ENCODE measurements at places on chromosomes 4 and X.
A peak's percentile ranks its signal among the peaks of the same experiment; 100 is the strongest.

- DNase-seq: no peak
These were observed 106.5 kb downstream of the EFNB1 start for GRCh38 chrX:68935362-68935761.

GRCh38 chr4:123672987-123673386 lies 276.4 kb downstream of the SPRY1 start:
- no peak for DNase-seq

- DNase-seq: no peak
These were observed 1.2 kb upstream of the FSTL5 start for GRCh38 chr4:162164906-162165510.

DNA sequence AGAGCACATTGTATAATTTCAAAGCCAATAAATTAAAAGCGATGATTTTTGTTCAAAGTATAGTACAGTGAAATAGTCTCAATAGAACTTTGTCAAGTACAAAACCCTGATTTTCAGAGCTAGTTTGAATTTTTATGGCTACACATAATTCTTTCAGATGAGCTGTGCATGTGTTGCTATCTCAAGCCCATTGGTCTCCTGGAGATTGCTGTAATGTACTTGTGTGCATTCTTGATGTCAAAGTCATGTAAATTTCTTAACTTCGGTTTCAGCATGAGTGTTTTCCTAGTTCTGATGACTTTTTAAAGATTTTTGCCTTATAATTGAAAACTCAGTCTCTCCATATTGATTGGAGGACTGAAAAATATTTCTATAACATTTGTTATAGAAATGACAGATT lies 200.8 kb downstream of the CEP135 start:
- peak; percentile 5 for DNase-seq

GRCh38 chr4:47410271-47410670 lies 53.2 kb downstream of the COMMD8 start:
- DNase-seq: no peak

GRCh38 chr4:98352396-98352795 lies 91.2 kb downstream of the RAP1GDS1 start:
- no peak for DNase-seq

- no peak for DNase-seq
These were observed 405.3 kb downstream of the PCDH7 start for GRCh38 chr4:31125496-31125895.

DNA sequence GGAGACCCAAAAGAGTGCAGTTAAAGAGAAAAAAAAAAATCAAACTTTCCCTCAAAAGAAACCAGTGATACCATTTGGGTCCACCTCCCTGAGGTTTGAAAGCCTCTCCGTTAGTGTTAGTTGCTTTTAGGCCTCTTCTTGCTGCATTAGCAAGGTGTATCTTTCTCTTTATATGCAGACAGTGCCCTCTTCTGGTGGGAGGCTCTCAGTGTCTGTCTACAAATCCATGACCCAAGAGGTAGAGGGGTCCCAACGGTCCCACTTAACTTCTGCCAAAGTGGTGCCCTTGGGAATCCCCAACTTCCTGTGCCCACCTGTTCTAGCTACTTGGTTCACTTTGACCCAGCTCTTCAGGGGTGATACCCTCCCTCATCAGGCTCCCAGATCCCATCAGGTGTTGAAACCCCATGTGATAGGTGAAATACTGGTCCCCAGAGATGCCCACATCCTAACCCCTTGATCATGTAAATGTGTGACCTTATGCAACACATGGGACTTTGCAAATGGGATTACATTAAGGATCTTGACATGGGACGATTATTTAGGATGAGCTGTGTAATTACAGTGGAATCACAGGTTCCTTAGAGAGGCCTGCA lies 63.7 kb upstream of the CD99 start:
- DNase-seq: peak; percentile 27

DNA sequence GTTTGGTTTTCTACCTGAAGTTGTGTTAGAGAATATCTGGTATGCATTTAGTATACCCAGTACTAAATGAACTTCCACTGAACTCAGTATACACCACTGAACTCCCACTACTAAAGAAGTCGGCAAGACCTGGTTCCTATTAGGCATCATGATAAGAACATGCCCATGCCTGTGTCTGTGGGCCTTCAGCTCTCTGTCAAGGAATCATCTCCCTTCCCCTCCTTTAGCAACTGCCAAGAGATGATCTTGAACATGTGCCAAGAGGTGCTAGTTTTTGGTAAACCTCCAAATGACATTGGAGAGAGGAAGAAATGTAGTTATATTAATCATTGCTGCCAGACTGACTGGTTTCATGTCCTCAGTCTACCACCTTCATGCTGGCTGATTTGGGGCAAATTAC lies 113.2 kb downstream of the ATP10D start:
- DNase-seq: no peak

GRCh38 chrX:132958091-132958703 lies at the start of gene HS6ST2:
Gene HS6ST2, minus strand, starts transcription at chrX:132958629.
- DNase-seq: no peak

DNA sequence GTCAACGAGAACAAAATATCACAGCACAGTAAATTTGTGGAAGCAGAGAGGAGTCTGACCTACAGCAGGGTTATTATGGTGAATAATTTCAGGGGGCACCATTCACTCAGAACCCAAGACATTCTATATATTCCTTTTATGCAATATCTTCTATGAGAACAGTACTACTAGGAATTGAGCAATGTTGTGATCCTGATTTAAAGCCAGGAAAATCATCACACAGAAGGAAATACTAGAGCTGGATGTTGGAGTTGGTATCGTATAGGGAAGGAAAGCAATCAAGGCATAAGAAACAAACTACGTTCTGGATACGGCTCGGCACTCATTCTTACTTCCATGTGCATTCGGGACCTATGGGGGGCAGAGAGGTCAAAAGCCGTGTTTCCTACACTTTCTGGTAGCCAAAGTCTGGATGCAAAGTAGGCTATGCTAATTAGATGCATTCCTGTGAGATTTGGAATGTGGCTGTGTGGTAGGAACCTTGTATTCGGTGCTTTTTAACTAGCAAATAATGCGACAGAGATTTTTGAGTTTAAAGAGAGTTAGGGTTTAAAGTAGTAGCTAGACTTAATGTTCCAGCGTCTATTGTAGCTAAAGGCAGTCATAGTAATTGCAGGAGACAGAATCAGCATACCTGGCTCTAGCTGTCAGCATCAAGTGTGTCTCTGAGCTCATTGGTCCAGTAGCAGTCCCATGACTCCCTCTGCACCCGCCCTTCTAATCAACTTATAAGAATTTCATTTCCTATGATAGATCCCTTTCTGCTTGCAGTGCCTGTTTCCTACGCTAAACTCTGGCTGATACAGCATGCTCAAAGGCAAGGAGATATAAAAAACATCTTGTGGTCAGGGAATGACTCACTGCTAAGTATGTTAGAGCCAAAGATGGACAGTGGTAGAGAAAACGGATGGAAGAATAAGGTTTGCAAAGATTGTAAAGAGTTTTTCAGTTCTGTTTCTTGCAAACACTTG lies 43.3 kb upstream of the PDGFC start:
- DNase-seq: peak; percentile 60

DNA sequence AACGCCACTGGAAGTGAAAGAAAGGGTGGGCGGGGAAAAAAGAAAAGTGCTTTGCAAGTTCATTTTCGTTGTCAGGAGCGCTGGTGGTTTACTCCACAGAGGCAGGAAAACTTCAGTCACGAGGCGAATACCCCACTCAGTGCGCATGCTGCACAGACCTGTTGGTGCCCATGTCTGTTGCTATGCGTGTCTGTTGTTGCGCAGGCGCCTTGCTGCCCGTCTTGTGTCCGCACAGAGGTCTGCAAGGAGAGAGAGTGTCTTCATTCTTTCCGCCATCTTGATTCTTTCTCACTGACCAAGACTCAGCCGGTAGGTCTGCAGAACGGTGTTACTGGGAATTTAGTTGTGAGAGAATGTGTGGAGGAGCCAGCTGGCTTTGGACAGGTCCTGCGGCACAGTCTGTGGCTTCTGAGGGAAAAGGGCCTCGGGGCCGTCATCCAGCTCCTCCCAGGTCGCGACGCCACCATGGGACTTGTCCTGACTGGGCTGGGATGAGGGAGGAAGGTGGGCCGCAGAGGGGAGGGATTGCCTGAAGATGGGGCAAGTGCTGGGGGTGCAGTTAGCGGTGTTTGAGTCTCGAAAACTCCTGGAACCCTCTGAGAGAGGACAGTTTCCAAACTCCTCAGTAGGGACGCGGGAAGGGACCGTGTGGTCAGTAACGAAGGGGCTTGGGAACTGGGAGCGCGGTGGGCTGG lies at the start of gene PAGE2:
TSS of gene PAGE2 (plus strand) at position 224 of the 695 bp plus-strand sequence. CDS start 1,003 bp downstream, outside the sequence.
- DNase-seq: no peak

GRCh38 chr4:10803713-10804343 lies 119.3 kb upstream of the CLNK start:
- no peak for DNase-seq

- DNase-seq: no peak
These were observed 110.7 kb downstream of the TMEM47 start for GRCh38 chrX:34546366-34546765.

GRCh38 chr4:6472387-6473263 lies at the start of gene PPP2R2C:
Gene PPP2R2C, minus strand, starts transcription at chr4:6472614. Its CDS starts 385 bp downstream, at chr4:6472229.
- no peak for DNase-seq
